ENCODE measurements at places on chromosomes 3 and 15. TPM values are rescaled to one million over a fixed set of nuclear protein-coding genes. Genes with fewer than 3 reads are reported as not detected.

Gene HRG
- not detected for polyA plus RNA-seq

Gene SV2B
- not detected for polyA plus RNA-seq

Gene RPL14
- polyA plus RNA-seq: 1,179 TPM

Gene TGM5
- not detected for polyA plus RNA-seq

Gene CFAP100
- polyA plus RNA-seq: not detected

Gene CCDC174
- 14.9 TPM for polyA plus RNA-seq

Gene IL17RD
- polyA plus RNA-seq: 0.56 TPM

Gene ITIH1
- polyA plus RNA-seq: not detected

Gene PAQR5
- polyA plus RNA-seq: not detected

Gene ZKSCAN7
- polyA plus RNA-seq: 0.77 TPM

Gene MCTP2
- 2.7 TPM for polyA plus RNA-seq

Gene HIGD2B
- not detected for polyA plus RNA-seq

Gene MUC20
- 0.16 TPM for polyA plus RNA-seq

Gene TUBGCP5
- 5.6 TPM for polyA plus RNA-seq

Gene GOLGA8R
- not detected for polyA plus RNA-seq

Gene ISY1
- polyA plus RNA-seq: 29.6 TPM

Gene PLA2G4D
- 0.08 TPM for polyA plus RNA-seq
